ENCODE measurements at places on chromosomes 16 and 17.

DNA sequence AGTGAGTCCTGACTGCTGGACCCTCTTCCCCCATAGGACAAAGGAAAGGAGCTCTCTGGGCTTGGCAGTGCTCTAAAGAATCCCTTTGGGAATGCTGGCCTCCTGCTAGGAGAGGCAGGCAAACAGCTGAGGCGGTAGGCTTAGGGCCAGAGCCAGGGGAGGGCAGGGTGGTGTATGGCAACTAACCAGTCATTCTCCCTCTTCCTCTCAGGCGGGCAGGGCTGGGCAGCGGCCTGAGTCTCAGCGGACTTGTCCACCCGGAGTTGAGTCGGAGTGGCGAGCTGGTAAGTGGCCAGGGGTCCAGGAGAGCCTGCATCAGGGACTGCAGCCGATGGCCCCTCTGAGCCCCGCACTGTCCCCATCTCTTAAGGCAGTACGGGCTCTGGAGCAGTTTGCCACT lies 4.4 kb downstream of the ACADVL start:
- no peak for DNase-seq

DNA sequence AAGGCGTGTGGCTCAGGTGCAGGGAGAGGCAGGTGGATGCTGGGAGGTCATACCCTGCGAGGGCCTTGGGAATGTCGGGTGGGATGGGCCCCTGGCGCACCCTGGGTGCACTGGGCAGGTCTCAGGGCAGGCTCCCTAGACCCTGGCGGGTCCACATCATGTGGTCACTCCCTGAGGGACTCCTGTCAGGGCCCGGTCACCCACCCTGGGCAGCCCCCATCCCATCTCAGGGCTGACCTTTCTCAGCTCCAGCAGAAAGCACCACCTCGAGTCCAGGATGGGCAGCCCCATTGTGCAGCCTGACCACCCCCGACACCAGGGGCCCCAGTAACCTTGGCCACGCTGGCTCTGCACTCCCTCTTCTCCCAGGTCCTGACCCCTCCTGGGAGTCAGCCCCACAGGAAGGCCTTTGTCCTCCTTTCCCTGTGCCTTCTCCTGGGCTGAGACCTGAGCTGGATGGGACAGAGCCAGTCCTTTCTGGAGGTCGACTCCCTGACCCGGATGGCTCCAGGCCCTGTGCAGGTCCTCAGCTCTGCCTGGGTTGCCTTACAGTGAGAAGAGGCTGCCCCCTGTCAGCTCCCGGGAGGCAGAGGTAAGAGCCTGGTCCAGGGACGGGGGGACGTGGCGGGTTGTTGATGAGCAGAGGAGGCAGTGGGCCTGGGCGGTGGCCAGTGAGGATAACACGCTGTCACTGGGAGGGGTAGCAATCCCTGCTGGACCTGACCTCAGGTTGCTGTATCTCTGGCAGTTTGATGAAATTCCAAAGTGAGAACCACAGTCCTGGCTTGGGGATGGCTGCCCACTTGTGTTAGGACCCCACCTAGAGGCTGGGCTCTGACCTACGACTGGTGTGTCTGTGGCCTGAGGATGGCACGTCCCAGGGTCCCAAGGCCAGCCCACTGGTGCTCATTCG lies 77.9 kb downstream of the GOSR1 start:
- no peak for DNase-seq

DNA sequence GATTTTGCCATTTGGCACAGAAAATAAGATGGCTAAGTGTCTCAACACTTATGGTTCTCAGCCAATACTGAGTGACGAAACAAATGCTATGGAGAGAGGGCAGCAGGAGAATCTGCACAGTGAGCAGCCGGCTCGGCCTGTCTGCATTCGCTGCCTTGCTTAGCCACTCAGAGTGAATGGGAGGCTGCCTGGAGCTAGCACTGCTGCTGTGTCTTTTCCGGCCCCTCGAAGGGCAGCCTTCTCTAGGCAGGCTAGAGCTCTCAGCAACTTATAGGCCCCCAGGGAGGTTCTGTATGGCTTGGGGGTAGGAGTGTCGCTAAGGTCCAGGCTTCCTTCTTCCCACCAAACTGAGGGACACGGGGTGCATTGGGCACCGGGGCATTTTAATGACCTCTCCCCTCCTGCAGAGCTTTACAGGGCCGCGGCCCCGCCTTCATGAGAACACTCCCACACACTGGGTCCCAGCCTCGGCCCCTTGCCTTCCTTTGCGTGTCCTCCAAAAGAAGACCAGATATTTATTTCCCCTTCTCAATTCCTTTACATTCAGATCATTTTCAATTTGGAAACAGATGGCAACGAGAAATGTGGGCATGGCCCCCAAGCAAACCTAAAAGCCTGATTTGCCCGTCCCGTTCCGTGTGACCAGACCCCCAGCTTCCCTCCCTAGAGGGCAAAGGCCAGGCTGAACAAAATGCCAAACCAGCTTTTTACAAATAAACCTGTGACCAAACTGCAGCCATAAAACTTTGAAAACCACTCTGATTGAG lies 670.9 kb downstream of the TOX3 start:
- no peak for DNase-seq

- DNase-seq, result no peak
Measured at GRCh38 chr16:86343796-86344585, 166.3 kb upstream of the FOXF1 start.

GRCh38 chr17:77128896-77129567 lies 11.7 kb upstream of the SEC14L1 start:
- no peak for DNase-seq

DNA sequence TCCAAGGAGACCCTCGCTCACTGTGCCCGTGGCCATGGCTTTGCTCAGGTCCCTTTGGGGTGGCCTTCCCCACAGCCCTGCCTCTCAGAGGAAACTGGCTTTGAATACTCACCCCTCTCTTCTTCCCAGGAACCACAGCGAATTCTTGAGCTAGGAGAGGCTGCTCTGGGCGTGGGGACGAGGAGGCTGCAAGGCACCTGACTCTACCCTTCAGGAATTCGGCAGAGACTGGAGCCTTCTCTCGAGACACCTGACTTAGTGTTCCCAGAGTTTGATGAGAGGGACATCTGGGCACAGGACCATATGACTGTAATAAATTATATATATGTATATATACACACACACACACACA lies 6.2 kb downstream of the LLGL2 start:
- no peak for DNase-seq

GRCh38 chr17:48294020-48294805 lies 135.8 kb downstream of the SKAP1 start:
- DNase-seq, result no peak
